ENCODE measurements at places on chromosomes 12 and 14.

DNA sequence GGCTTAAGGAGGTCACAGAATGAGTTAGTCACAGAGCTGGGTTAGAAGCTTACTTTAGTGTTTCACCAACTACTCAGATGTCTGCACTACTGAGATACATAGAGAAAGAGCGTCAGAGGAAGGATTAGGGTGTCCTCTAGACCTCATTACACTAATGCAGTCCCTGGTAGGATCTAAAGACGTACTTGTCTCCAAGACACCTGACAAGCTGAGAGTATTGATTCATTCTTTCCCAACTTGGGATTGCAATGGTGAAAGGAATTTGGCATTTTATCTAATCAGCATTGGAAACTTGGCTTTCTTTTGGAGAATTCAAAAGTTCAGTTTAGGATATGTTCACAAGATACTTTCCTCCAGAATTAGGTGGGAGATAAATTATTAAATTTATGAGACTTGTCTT is 402.1 kb downstream of the ZFP36L1 start:
- no peak for DNase-seq

GRCh38 chr12:47992776-47993175 is 11.5 kb downstream of the COL2A1 start:
- no peak for DNase-seq

DNA sequence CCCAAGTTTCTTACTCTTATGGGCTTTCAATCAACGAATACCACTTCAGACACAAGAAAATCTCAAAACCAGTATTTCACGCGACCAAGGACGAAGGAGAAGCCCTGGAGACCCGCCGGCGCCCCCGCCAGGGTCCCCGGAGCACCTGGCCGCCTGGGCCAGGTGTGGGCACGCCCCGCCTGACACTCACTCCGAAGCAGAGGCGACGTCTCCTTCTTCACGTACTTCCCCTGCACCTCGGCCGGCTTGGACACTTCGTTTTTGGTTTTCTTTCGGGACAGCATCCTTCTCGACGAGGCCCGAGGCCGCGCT is 466 bp downstream of the SAV1 start:
- DNase-seq, result peak; percentile 51

DNA sequence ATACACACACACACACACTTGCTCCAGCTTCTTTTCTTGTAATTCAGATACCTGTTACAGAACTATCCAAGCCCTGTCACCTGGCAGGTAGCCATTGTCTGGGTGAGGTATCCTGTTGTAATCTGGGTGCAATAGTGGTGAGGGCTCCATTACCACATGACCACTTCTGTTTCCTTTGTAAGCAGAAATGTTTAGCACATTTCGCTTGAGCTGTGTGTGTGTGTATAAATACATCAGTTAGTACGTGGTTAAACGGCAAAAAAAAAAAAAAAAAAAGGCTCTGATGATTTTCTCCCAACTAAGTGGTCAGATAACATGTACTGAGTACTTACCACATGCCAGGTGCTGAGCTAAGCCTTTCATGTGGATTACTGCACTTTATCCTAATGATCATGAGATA is 129.3 kb upstream of the SSTR1 start:
- DNase-seq, result no peak

DNA sequence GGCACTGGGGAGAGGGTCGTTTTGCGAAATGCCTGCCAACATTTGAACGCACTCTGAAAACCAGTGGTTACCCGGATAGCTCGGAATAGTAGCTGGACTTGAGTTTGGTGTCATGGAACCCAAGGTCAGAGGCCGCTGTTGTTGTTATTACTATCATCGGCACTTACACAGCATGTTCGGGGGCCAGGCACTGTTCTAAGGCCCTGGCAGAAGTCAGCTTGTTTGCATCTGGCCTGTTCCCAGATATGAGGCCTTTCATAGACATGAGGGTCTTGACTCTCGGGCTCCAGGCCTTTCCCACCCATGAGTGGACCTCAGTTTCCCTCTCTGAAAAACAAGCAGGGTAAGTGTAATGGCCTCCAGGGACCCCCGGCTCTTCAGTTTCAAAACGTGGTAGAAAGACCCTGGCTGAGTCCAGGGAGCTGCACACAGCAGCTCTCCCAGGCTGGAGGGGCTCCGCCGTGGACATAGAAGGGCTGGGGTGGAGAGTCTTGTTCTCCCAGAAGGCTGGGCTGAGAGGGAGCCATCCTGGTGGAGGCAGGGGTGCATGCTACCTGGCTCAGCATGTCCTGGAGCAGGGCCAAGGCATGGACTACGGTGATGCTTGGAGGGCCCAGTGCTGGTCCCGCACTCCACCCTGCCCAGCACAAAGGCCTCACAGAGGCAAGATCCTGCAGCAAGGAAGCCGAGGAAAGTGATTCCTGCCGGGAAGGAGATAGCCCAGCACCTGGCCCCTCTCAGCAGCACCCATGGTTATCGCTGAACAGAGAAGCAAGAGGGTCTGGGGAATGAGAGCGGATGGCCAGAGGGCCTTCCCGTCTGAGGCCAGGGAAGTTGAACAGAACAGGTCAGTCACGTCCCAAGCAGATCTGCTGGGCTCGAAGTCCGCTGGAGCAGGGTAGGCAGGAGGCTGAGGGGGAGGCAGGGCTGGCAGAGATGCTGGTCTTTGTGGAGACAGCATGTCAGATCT is 63.5 kb upstream of the C14orf180 start:
- no peak for DNase-seq

GRCh38 chr14:89236851-89237250 is 180.2 kb downstream of the FOXN3 start:
- DNase-seq, result no peak

GRCh38 chr12:90020014-90020413 is 311.4 kb upstream of the ATP2B1 start:
- DNase-seq, result no peak

- DNase-seq, result no peak
These were observed 138.2 kb upstream of the LHX5 start for GRCh38 chr12:113609692-113610469.

DNA sequence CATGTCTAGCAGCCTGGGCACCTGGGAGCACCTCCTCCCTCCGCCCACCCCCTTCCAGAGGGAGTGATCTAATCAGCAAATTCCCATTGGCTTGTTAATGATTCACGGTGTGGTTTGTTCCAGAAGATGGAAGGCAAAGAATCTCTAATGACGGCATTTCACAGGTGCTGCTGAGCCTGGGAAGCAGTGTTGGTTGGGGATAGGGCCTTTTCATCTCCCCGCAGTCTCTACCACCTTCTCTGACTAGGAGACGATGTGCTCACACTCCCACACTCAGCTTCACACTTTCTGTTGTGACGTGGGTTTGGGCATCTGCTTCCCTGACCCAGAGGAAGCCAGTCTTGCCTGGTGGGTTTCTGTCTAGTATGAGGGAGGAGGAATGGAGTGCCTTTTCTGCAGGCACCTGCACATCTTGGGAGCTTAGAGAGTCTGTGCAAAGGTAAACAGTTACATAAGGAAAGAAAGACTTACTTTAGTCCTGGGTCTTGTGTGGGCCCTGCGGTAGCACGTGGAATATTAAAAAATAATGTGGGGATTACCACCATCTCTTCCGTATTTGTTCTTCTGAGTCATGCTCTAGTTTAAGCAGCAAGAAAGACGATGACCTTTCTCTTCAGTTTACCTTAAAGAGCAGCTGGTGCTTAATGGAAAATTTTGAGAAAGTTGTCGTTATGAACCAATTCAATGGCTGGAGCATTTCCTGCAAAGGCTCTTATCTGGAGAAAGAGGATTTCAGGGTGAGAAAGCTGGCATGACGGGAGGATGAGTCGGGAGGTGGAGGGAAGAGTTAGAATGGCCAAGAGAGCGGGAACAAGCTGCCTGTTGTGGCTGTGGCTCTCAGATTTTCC is 70.6 kb upstream of the ARHGAP5 start:
- no peak for DNase-seq

- no peak for DNase-seq
These were observed 90.6 kb upstream of the BCL2L14 start for GRCh38 chr12:11980115-11980514.

GRCh38 chr12:63897931-63898330 is 53.4 kb downstream of the SRGAP1 start:
- no peak for DNase-seq

GRCh38 chr12:95857156-95857555 is 1.6 kb upstream of the SNRPF start:
- DNase-seq, result no peak

- DNase-seq, result no peak
These were observed 15.7 kb downstream of the TBC1D30 start for GRCh38 chr12:64840119-64840518.

GRCh38 chr14:95191445-95192199 is 34.3 kb upstream of the DICER1 start:
- DNase-seq, result no peak

DNA sequence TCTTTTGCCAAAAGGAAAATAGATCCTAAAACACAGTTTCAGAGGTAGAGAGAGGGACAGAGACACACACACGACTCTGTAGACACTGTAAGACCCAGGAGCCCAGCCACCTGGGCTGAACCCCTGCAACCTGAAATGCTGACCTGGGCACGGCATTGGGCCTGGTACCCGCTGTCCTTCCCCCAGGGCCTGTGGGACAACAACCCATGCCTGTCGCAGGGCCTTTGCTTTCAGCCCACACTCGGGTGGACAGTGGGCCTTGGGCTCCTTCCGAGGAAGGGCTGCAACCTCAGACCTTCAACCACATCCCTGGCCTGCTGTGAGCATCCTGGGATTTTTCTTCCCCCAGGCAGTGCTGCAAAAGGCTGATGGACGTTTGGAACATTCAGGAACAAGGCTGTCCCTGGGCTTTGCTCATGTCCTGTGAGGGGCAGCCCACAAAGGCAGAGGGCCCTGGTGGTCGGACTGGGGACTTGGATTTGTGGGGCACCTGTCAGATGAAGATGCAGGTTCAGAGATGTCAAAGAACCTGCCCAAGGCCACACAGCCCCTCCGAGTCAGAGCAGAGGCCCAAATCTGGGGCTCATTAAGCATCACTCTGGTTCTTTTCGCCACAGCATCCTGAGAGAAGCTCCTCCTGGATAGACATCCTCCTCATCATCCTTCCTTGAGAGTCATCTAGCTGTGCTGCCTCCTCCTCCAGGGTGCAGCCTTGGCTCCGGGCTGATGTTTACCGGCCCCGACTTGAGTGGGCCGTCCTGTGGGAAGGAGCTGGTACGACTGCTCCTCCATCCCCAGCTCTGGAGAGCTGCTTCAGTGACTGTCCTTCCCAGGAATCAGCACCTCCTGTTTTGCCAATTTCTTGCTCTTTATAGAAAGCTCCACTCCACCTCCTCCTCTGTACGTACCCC is 32.7 kb downstream of the CCDC92 start:
- no peak for DNase-seq

DNA sequence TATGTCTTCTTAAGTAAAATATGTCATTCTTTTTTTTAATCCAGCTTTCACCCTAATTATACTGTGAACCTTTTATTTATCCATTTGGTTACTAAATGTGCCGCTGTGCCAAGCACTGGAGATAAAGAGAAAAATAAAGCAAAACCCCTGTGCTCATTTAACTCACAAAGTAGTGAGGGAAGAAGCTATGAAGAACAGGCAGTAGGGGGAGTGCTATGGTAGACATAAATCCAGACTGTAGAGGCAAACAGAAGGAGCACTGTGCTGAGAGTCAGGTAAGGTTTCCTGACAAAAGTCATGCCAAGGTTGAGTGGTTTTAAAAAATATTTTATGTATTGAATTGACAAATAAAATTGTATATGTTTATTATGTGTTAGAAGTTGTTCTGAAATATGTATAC is 188.5 kb upstream of the SYT10 start:
- no peak for DNase-seq

DNA sequence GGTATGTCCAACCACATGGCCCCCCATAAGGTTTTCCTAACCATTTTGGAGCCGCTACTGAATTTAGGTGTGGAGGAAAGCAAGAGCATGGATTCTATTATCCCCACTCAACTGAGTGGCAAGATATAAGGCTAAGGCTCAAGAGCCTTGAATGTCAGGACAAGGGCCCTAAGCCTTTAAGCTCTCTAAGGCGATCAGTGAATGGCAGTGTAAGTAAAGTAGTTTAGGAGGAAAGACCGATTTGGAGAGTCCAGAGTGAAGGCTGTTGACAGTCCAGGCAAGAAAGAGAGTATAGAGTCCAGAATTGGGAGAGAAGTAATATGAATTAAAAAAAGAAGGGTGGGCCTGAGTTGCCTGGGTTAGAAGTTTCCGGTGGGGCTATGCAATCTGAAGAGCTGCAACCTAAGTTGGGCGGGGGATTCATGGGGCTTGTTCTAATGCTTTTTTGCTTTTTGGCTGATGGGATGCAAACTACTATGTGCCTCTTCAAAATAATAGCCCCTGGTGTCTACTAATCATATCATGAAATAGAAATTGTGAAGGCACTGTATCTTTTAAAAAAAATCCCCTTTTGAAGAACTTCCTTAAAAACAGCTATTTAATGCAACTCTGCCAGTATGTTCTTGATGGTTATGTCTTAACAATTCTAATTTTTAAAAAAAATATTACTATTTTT is at the start of gene SPIC:
TSS of gene SPIC (plus strand) at position 626 of the 676 bp plus-strand sequence. CDS start 1,569 bp downstream, outside the sequence.
- DNase-seq, result no peak

Data from NCI-H187 (cell line).